ENCODE measurements at places on chromosomes 5 and 9. TPM values are rescaled to one million over a fixed set of nuclear protein-coding genes. Genes with fewer than 3 reads are reported as not detected.

Gene INSL6
- total RNA-seq = not detected

Gene PLAC8L1
- not detected for total RNA-seq

Gene IFNB1
- total RNA-seq = not detected

Gene PCDHB1
- total RNA-seq = not detected

Gene ANKRD55
- total RNA-seq = not detected

Gene APC
- total RNA-seq = 35.6 TPM

Gene NUTM2F
- total RNA-seq = not detected

Gene UBE2QL1
- 21.9 TPM for total RNA-seq

Gene GNA14
- total RNA-seq = 2.6 TPM

- no peak for DNase-seq
Measured at GRCh38 chr5:172561151-172561550, 79.9 kb upstream of the NEURL1B start.

DNA sequence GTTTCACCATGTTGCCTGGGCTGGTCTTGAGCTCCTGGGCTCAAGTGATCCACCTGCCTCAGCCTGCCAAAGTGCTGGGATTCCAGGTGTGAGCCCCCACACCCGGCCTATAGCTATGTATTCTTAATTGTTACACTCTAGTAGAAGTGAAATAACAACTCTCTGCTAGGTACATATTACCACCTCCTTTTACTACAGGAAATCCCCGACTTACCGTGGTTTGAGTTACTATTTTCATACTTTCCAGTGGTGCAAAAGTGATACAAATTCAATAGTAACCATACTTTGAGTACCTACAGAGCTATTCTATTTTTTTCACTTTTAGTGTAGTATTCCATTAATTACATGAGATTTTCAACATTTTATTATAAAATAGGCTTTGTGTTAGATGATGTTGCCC lies 719 bp downstream of the ARL14EPL start:
- DNase-seq = no peak

- no peak for DNase-seq
Measured at GRCh38 chr9:72292256-72292682, 72.7 kb downstream of the ZFAND5 start.

DNA sequence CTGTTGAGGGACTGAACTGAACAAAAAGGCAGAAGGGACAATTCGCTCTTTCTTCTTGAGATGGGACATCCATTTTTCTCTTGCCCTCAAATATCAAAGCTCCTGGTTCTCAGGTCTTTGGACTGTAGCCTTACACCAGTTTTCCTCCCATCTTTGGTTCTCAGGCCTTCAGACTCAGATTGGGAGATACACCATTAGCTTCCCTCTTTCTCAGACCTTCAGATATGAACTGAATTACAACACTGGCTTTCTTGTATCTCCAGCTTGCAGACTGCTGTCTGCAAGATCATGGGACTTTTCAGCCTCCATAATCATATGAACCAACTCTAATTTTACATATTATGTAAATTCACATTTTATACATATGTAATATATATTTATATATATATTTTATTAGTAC lies 12.6 kb upstream of the CCNG1 start:
- no peak for DNase-seq

- DNase-seq = no peak
Measured at GRCh38 chr9:85377731-85378289, 363.9 kb downstream of the AGTPBP1 start.

DNA sequence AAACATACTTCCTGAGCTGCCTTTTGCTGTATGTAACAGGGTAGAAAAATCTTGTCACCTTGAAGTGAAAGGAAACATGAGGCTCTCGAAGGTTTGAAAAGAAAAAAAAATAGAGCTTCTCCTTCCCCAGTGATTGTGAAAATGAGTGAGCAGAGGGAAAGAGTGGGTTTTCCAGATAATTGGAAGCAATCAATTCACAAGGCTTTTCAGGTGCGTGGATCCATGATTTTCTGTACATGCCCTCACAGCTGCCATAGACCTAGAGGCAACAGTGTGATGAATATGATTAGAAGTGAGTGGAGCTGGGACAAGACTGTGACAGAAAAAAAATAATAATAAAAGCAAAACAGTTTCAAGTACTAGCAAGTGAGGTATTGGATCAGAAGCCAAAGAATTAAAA lies 1422.5 kb upstream of the CDH6 start:
- DNase-seq = no peak

DNA sequence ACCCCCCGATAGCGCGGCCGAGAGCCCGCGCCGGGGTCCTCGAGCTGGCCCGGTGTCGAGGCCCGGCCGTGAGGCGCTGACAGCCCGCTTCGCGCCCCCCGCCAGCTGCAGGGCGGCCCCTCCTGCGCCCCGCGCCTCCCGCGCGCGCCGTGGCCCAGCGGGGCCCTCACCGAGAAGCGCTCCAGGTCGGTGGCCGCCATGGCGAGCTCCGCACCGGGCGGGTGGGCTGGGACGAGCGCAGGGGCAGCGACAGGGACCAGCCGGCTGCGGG lies 166 bp downstream of the SEPTIN8 start:
- DNase-seq = no peak

GRCh38 chr9:14258156-14258555 lies 55.8 kb downstream of the NFIB start:
- DNase-seq = no peak

DNA sequence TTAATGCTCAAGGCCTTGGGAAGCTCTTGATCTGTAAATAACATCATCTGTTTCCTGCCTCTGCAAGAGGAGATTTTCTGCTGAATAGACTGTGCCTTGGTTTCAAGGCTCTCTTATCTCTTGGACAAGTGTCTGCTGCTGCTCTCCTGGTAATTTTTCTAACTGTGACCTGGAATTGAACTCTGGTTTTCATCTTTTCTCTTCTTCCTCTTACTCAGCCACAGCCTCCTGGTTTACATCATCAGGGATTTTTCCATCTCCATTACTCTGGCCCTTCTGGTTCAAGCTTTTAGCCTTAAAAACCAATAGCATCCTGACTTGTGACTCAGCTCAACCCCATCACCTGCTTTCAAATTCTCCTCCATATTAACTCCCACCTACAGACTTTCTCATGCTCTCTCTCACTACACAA lies 49.6 kb upstream of the ITGA1 start:
- DNase-seq = no peak

DNA sequence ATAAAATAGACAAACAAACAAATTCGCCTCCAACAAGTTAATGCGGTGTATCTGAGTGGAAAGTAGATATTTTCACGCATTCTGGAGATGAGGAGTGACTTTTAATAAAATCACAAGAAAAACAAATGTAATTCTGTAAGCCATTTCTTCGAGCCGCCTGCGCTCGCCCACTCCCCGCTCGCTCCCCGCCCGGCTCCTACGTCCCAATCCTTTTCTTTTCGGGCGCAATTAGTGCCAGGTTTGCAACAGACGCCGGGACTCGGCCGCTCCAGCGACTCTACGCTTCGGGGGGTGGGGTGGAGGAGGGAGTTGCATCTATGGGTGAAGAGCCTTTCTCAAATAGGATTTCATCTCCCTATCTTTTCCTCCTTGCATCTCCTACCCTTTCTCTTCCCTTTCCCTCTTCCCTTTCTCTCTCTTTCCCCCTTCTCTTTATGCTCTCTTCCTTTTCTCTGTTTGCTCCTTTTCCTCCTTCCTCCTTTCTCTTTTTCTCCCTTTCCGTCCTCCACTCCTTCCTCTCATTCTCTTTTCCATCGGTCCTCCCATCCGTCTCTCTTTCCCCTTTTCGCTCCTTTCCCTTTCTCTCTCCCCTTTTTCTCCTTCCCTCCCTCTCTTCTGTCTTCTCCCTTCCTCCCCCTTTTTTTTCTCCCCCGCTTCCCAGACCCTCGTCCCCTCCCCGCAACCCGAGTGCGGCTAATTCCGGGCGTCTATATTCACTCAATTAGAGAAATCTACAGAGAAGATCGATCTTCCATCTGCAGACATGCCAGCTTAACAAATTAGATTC lies 6.1 kb upstream of the OTP start:
- no peak for DNase-seq

DNA sequence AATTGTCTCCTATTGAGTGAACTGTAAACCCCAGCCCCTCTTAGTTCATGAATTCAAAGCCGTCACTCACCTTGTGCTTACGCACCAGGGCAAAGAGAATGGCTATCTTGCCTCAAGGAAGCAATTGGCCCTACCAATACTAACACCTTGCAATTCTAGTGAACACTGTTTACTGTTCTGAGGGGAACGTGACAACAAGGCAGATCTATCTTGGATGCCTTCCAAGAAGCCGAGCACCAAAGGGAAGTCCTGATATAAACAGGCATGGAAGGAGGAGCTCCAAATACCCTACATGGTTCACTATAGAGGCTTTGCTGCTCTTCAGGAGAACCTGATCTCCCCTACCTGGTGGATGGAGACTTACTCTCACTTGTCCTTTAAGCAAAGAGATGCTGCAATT lies 1.7 kb upstream of the PLPPR1 start:
- DNase-seq = no peak

DNA sequence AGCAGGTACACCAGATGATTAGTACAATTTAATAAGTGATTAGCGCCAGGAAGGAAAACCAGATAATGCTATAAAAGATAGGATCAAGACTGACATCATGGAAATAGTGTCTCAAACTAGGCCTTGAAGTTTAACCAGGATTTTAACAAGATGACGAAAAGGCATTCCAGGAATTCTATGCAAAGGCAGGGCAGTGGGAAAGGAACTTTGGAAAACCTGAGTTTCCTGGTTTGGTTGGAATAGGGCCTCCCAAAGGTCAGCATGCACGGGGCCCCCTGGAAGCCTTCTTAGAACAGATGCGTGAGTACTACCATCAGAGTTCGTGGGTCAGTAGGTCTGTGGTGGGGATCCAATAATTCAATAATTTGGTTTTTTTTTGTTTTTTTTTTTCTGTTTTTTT lies 935.2 kb upstream of the DMAC1 start:
- DNase-seq = no peak

DNA sequence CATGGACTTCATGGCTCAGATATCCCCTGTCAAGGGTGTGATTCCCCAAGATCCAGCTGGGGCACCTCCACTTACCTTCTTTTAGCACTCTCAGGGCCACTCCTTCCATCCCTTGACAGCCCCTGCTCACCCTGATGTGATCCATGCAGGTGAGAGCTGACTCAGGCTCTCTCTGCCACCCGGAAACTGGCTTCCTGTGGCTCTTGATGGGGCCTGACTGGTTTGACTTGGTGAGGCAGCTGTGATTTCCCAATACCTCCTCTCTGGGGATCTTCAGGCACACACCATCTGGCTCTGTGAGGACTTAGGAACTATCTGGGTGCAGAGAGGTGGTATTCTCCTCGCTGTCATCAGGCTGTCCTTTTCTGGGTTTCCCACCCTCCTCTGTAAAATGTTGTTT lies 7.9 kb upstream of the FAT2 start:
- DNase-seq = no peak

DNA sequence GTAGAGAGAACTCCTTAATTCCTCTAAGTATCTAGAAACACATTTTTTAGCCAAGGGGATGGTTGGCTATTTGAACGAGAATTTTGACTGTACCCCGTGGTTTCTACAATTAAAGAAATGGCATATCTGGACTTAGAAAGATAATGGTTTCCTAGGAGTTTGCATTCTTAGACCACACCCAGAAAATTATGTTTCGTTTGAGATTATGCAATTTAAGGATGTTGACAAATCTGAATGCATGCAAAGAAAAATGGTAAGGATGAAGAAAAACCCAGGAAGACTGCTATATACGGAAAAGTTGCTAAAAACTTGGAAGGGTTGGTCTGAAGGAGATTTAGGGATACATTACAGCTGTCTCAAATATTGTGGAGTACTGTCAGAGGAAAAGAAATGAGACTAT lies 538.5 kb upstream of the WWC1 start:
- DNase-seq = no peak

- DNase-seq = no peak
Measured at GRCh38 chr9:134363450-134363849, 37.2 kb downstream of the RXRA start.

DNA sequence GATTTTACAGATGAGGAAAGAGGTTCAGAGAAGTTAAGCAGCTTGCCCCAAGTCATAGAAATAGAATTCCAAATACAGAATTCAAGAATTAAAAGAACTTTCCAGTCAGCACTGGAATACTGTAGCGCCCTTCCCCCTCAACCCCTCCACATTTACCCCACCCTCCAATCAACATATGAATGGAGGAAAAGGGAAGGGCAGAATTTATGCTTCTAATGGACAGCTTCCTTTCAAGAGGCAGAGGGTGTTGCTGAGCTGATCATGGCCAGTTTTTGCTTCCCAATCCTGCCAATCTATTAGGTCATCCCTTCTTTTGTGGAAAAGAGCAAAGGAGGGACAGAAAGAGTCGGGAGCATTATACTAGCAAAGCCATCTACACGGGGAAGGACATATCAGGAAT lies 39.1 kb upstream of the ANKRD31 start:
- DNase-seq = no peak

DNA sequence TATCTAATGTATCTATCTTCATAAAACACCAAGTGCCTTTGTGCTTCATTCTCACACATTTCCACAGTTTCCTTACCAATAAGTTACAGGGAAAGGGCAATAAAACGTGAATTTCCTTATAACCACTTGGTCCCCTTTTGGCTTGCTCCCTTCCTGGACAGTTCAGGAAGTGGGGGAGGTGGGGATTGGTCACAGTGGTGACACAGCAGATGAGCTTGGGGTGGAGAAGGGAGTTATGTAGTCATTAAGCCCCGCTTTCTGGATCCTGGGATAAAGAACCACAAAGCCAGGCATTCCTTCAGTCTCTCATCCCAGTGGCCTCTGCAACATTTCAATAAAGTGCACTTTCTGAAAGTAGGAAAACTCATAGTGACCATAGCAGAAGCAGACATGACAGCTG lies 47.1 kb upstream of the FYB1 start:
- no peak for DNase-seq

- no peak for DNase-seq
Measured at GRCh38 chr5:40277161-40277906, 402.4 kb upstream of the PTGER4 start.

DNA sequence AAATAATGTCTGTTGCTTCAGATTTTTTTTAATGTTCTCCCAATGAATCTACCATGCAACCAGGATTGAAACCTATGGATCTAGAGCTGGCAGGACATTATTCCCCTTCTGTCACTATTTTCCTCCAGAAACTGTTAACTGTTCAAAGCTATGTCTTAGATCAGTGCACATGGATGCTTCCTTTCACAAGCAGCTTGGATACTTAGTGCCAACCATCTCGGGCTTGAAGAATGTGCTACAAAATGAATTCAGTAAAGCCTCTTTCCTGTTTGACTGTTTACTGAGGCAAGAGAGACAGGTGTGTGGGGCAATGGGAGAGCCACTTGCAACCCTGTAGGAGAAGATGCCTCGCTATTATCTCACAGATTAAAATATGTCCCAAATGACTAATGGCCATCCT lies 774.8 kb downstream of the KCTD16 start:
- DNase-seq = no peak
